ENCODE measurements at places on chromosomes 2 and 18. TPM values are rescaled to one million over a fixed set of nuclear protein-coding genes. Genes with fewer than 3 reads are reported as not detected.

Gene TMEM198
- total RNA-seq = not detected

Gene PSMA8
- total RNA-seq = not detected

Gene TMEM37
- total RNA-seq = 2.9 TPM

Gene SOS1
- total RNA-seq = 32.5 TPM

Gene TMEM169
- total RNA-seq = not detected

Gene SLC9A4
- 0.07 TPM for total RNA-seq

Gene ODC1
- 109 TPM for total RNA-seq

Gene FIGN
- 6.6 TPM for total RNA-seq

Gene ANKRD30BL
- total RNA-seq = not detected

Gene EHBP1
- total RNA-seq = 34.8 TPM

Measured in endothelial cell of umbilical vein (primary cell).